ENCODE measurements at places on chromosomes 11 and 22. TPM values are rescaled to one million over a fixed set of nuclear protein-coding genes. Genes with fewer than 3 reads are reported as not detected.

DNA sequence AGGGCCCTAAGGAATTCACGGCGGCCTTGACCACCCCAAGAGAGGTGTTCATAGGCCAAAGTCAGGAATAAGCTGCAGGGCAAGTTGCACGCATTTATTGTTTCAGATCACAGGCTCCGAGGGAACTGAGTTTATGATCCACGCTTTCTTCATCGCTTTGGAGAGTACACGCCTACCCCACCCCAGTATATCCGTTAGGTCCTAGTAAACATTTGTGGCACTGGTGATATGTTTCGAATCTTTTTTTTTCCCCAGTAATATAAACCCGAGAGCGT lies 805 bp downstream of the GANAB start:
- peak overlapping the region; percentile 95 for H3K4me3 ChIP-seq
- H3K36me3 ChIP-seq: peaks cover 31% of the 10 kb centered on the region
- H3K27ac ChIP-seq: peak overlapping the region; percentile 82

GRCh38 chr11:33664166-33664565 lies 36.5 kb downstream of the C11orf91 start:
- H3K27ac ChIP-seq: no peak overlapping the region
- H3K4me1 ChIP-seq: no peaks in the 10 kb centered on the region
- DNase-seq: no peak
- no peak overlapping the region for H3K4me3 ChIP-seq

DNA sequence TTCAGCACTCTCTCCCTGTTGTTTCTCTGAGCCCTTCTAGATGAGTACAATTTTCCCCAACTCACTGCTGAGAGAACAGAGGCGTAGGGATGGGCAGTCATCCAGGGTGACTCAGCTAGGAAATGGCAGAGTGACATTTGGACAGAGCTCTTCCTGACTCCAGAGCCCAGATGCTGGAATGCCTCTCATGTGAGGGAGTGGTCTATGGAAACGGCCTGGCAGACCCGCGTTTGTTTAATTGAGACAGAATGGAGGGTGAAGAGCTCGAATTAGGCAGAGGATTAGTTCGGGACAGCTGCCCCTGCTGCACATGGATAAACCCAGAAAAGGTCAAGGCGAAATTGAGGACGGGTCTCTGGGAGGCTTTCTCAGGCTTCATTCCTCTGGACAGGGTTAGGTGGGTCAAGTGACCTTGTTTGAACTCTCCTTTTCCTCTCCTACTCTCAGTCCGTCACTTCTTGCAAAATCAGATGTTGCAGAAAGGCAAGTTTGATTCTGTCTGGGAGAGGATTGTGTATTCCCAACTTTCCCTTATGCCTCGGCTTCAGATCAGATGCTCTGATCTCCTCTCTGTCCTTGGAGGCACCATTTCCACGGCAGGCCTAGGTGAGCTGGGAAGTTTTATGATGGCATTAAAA lies 7.6 kb upstream of the LMO2 start:
- H3K4me3 ChIP-seq: no peak overlapping the region
- H3K27me3 ChIP-seq: no peaks in the 10 kb centered on the region
- peak; percentile 37 for DNase-seq
- H3K4me1 ChIP-seq: peaks cover 4% of the 10 kb centered on the region
- no peak overlapping the region for H3K27ac ChIP-seq
- no peaks in the 10 kb centered on the region for H3K36me3 ChIP-seq

- no peaks in the 10 kb centered on the region for H3K4me1 ChIP-seq
- peaks cover 3% of the 10 kb centered on the region for H3K27me3 ChIP-seq
- peak; percentile 80 for DNase-seq
- no peaks in the 10 kb centered on the region for H3K36me3 ChIP-seq
- H3K27ac ChIP-seq: peak within 1 kb of the TSS; percentile 94
These were observed at the start of gene LARGE2 for GRCh38 chr11:45922425-45923082. TSS of gene LARGE2 (plus strand) at chr11:45922656. CDS start at chr11:45922883, 227 bp downstream.

DNA sequence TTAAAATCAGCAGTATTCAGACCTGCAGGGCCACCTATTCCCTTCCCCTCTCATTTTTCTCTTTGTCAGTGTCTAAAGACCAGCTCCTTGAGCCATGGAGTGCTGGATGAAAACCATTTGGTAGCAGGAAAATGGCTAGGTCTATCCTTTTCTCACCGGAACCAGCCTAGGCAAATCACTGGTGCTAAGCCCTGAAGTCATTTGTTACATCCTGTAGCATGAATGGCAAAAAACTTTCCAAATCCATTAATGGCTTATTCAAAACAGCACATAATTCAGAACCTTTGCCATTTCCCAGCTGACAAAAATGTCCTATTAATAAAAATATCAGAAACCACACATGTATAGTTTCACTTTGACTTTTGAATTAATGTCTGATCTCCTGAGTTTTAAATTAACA lies 209.5 kb upstream of the E2F8 start:
- H3K4me1 ChIP-seq: no peaks in the 10 kb centered on the region
- no peaks in the 10 kb centered on the region for H3K36me3 ChIP-seq
- no peak overlapping the region for H3K4me3 ChIP-seq
- H3K27me3 ChIP-seq: no peaks in the 10 kb centered on the region

PLEKHA7 gene
- total RNA-seq: 65.7 TPM

DNA sequence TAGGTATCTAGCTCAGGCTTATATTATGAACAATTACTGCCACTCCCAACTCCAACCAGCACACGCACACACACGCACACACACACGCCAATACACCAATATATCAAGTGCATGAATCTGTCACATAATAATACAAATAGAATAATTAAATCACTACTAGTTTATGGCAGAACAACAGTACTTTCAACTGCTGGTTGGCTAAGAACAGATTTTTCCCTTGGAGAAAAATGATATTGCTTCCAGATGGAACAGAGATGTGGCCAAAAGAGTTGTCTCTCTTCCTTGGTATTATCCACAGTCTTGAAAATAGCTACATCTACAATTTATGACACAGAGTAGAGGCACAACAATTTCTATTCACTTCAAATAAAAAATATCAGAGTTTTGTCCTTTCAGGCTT lies 538.3 kb upstream of the FAT3 start:
- H3K4me3 ChIP-seq: no peak overlapping the region
- no peak overlapping the region for H3K27ac ChIP-seq
- no peaks in the 10 kb centered on the region for H3K36me3 ChIP-seq
- H3K27me3 ChIP-seq: no peaks in the 10 kb centered on the region
- no peaks in the 10 kb centered on the region for H3K4me1 ChIP-seq
- no peak for DNase-seq

KRTAP5-9 gene
- 0.66 TPM for total RNA-seq
